ENCODE measurements at places on chromosomes 4 and X.

DNA sequence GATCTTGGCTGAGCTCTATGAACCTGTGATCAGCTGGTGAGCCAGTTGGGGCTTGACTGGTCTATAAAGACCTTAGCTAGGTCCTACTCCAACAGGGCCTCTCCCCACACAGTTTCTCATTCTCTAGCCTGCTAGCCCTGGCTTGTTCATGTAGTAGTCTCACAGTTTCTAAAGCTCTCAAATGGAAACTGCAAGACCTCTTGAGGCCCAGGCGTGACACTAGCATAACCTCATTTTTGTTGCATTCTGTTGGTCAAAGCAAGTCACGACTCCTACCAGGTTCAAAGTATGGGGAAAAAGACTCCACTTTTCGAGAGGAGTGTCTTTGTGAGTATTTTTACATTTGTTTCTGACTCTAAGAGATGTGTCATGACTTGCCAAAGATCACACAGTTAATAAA lies 50.9 kb downstream of the CEP44 start:
- DNase-seq: peak; percentile 40

GRCh38 chrX:154654372-154654771 lies 993 bp upstream of the CTAG2 start:
- no peak for DNase-seq

GRCh38 chr4:63717384-63717783 lies 691.9 kb downstream of the TECRL start:
- DNase-seq: peak; percentile 3

- DNase-seq: no peak
These were observed 56.6 kb upstream of the WDR1 start for GRCh38 chr4:10173037-10173753.

- DNase-seq: no peak
These were observed 23.5 kb upstream of the SYNPO2 start for GRCh38 chr4:118865091-118865708.

DNA sequence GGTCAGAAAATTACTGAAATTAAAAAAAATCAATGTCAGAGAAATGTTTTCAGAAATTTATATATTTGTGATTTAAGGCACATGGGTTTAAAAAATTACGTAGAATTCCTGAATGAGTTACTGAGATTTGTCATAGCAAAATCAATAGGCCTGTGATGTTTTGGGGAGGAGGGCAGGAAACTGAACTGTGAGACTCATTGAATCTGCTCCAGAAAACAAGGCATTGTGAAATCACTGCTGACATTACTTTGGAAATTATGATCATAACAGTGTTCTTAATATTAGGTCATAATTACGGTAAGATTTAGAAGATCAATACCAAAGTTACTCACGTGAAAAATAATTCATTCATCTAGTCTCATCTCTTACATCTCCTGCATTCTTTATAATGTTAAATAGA lies 5.3 kb downstream of the FGF5 start:
- DNase-seq: no peak

DNA sequence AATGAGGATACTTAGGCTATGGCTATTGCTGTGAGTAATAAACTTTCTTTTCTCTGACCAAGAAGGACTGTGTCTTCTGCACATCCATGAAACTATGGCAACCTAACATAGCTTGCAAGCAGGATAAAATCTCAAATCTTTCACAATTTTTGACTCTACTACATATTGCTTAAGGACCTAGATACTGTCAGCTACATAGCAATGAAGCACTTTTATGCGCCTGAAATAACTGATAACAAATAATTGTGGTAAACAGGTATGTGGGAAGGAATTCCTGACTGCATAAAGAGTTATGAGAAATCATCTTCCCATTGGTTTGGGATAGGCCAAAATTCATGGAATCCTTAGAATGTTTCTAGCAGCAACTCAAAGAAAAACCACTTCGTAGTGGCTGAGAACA lies 41.2 kb upstream of the PDGFC start:
- DNase-seq: no peak

DNA sequence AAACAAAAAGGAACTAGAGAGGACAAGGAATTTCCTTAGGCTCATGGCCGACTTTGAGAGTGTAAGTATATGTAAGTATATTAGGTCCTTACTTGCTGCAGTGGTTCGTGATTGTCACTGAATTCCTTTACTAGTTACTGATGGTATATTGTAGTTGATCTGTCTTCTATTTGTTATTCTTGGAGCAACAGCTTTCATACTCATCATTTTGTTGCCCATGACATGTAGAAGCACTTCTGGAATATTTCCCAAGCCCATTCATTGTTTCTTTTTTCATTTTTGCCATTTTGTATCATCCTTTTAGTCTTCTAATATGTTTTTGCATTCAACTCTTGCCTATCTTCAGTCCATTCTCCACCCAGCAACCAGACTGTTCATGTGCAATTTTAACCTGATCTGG lies 170.0 kb downstream of the ARHGAP10 start:
- no peak for DNase-seq

- DNase-seq: no peak
These were observed 5.8 kb upstream of the USP38 start for GRCh38 chr4:143178923-143179322.

GRCh38 chr4:88177983-88178625 lies 19.7 kb upstream of the ABCG2 start:
- no peak for DNase-seq
